CD14-positive monocyte (primary cell): ENCODE measurements at places on chromosomes 6 and 20. TPM values are rescaled to one million over a fixed set of nuclear protein-coding genes. Genes with fewer than 3 reads are reported as not detected.

The LBP gene
- not detected for polyA plus RNA-seq

The RNF182 gene
- not detected for polyA plus RNA-seq

- no peaks in the 10 kb centered on the region for H3K4me1 ChIP-seq
- H3K4me3 ChIP-seq = no peak overlapping the region
- DNase-seq = no peak
- H3K27me3 ChIP-seq = no peaks in the 10 kb centered on the region
- peaks cover 49% of the 10 kb centered on the region for H3K36me3 ChIP-seq
- H3K27ac ChIP-seq = no peak overlapping the region
Observed at GRCh38 chr6:41691426-41692079, 43.9 kb downstream of the TFEB start.

DNA sequence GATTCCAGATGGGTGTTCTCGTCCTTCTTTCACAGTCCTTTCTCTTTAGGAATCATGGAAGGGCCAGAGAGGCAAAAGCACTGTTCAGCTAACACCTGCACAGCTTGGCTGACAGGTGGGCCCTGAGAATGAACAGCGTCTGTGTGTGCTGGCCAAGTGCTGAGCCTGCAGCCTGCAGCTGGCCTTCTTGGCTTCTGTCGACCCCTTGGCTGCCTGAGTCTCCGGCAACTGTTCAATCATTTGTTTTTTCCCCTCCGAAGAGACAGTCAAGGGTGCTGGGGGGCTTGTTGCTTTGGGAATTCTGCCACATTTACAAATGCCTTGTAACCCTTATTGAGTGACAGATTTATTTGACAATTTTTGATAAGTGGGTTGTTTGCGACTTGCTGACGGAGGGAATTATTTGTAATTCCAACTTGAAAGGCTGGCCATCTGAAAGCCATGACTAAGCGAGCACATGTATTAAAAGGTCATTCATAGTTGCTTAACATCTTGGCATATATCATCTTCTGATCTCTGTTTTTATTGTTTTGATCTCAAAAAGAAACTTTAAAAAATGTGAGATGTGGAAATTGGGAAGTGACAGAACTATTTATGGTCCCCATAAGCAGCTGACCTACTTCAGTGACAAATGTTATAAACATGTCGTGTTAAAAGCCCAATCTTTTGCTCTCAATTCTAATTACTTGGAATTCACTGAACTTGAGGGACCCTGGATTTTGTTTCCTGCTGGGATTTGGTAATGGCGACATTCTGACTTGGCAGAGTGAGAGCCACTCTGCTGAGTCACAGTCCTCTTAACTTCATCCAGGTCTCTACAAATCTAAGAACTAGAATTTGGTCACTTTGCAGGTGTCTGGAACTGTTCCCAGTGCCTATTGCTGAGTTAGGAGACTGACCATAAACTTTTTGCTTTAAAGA is 41.9 kb upstream of the FERMT1 start:
- no peak for DNase-seq
- H3K4me3 ChIP-seq = no peak overlapping the region
- no peaks in the 10 kb centered on the region for H3K36me3 ChIP-seq
- no peaks in the 10 kb centered on the region for H3K27me3 ChIP-seq
- no peaks in the 10 kb centered on the region for H3K4me1 ChIP-seq

DNA sequence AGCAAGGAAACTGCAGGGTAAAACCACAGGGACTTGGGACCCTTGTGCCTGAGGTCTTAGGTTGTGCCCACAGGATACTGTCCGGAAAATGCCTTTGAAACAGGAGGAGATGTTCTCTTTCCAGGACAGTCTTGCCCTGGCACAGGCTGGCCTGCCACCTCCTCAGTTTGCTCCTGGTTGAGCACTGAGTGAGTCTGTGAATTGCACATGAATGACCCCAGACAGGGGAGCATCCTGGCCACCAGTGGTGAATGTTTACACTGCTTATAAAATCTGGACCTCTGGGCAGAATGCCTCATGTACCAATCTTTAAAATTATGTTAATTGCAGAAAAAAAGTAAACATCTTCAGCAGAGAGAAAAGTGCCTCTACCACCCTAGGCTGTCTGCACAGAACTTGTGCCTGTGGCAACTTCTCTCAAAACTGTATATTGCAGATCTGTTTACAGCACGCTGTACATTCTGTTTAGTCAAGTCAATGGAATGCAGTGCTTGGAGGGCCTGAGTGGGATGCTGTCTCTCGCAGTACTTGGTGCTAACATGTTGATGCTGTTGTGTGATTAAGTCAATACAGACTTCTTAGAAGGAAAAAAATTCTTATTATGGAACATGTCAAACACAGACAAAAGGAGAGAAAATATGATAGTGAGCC is 242.1 kb downstream of the SOD2 start:
- no peaks in the 10 kb centered on the region for H3K36me3 ChIP-seq
- no peaks in the 10 kb centered on the region for H3K4me1 ChIP-seq
- H3K4me3 ChIP-seq = no peak overlapping the region
- no peak for DNase-seq
- no peaks in the 10 kb centered on the region for H3K27me3 ChIP-seq
- no peak overlapping the region for H3K27ac ChIP-seq

DNA sequence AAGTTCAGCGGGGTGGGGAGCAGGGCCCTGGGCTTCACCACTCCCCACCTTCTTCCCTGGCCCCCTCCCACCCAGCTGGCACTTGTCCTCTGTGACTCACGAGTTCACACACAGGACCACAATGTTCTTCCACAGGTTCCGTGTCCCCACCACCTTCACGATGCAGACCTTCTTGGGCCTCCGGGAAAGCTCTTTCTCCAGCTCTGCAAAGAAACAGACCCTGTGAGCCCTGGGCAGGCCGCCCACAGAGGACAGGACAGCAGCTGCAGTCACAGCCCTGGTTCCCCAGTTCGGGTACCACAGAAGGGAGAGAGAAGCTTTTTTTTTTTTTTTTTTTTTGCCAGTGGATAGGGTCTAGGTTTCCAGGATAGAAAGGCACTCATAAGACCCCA is 30.9 kb downstream of the PSMG4 start:
- DNase-seq = no peak
- no peaks in the 10 kb centered on the region for H3K27me3 ChIP-seq
- no peaks in the 10 kb centered on the region for H3K36me3 ChIP-seq
- no peaks in the 10 kb centered on the region for H3K4me1 ChIP-seq
- H3K27ac ChIP-seq = no peak overlapping the region

The MAPK13 gene
- 2.4 TPM for polyA plus RNA-seq

The VWA7 gene
- polyA plus RNA-seq = not detected

The CD24 gene
- polyA plus RNA-seq = 0.05 and 0.06 TPM in 2 replicates

DNA sequence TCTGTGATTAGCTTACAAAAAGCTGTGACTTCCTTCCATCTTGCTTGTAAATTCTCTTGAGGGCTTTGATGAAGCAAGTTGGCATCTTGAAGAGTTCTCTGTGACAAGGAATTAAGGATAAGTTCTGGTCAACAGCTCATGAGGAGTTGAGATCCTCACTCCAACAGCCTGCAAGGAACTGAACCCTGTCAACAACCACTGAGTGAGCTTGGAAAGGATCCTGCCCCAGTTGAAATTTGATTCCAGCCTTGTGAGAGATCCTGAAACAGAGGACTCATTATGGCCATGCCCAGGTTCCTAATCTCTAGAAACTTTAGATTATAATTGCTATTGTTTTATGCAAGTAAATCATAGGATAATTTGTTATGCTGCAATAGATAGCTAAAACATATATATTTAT is 133.7 kb downstream of the PTCHD4 start:
- no peak for DNase-seq
- H3K27ac ChIP-seq = no peak overlapping the region
- no peaks in the 10 kb centered on the region for H3K27me3 ChIP-seq
- no peaks in the 10 kb centered on the region for H3K36me3 ChIP-seq
- no peaks in the 10 kb centered on the region for H3K4me1 ChIP-seq
- H3K4me3 ChIP-seq = no peak overlapping the region

DNA sequence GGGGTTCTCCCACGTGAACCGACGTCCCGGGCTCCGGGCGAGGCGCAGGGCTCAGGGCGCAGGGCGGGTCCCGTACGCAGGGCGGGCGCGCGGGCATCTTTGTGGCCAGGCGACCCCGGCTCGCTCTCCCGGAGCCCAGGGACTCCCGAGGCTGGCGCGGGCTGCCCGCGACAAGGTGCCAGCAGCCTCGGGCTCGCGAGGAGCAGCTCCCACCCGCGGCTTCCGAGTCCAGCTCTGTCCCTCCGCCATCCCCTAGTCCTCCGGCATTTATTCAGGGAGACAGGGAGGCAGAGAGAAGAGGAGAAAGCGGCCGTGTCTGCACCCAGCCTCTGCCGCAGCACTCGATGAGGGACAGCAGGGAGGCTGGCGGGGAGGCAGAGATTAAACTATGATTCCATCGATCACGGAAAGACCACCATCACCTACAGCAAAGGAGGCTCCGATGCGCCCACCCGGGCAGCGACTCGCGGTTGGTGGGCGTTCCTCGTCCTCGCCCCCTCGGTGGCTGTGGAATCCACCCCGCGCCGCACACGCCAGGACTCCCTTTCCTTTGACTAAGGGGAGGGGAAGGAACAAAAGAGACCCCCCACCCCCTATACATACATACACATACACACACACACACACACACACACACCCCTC is 1.1 kb downstream of the RGS17 start:
- H3K4me3 ChIP-seq = no peak overlapping the region
- H3K36me3 ChIP-seq = no peaks in the 10 kb centered on the region
- H3K27ac ChIP-seq = no peak overlapping the region

GRCh38 chr6:118872726-118873125 is 21.2 kb upstream of the ASF1A start:
- no peak overlapping the region for H3K4me3 ChIP-seq
- DNase-seq = no peak
- H3K27ac ChIP-seq = no peak overlapping the region
- no peaks in the 10 kb centered on the region for H3K4me1 ChIP-seq
- H3K27me3 ChIP-seq = no peaks in the 10 kb centered on the region
- H3K36me3 ChIP-seq = peaks cover 6% of the 10 kb centered on the region

DNA sequence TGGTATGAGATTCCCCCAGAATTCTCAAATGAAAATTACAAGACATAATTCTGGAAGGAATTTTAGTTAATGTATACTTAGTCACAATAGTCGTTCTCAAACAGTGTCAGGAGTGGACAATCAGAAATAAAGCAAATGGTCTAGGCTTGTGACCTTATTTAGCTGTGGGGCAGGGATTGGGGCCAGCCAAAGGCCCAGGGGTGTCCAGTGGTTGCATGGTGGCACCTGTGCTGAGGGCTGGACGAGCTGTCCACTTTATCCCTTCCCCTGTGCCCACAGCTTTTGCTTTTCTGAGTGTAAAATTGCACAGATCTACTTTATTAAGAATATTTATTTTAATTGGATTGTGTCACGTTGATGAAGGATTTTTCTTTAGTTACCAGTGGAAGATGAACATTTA is 195.0 kb downstream of the ARID1B start:
- no peaks in the 10 kb centered on the region for H3K27me3 ChIP-seq
- no peaks in the 10 kb centered on the region for H3K36me3 ChIP-seq
- no peak overlapping the region for H3K4me3 ChIP-seq

The PHF1 gene
- polyA plus RNA-seq = 3.5 TPM

The MUC22 gene
- polyA plus RNA-seq = not detected

- H3K4me1 ChIP-seq = no peaks in the 10 kb centered on the region
- H3K4me3 ChIP-seq = no peak overlapping the region
- no peaks in the 10 kb centered on the region for H3K27me3 ChIP-seq
- DNase-seq = no peak
Observed at GRCh38 chr6:132270726-132271402, 130.4 kb downstream of the MOXD1 start.

GRCh38 chr20:21767200-21767738 is 61.8 kb downstream of the PAX1 start:
- H3K4me3 ChIP-seq = no peak overlapping the region
- H3K36me3 ChIP-seq = no peaks in the 10 kb centered on the region
- DNase-seq = no peak

DNA sequence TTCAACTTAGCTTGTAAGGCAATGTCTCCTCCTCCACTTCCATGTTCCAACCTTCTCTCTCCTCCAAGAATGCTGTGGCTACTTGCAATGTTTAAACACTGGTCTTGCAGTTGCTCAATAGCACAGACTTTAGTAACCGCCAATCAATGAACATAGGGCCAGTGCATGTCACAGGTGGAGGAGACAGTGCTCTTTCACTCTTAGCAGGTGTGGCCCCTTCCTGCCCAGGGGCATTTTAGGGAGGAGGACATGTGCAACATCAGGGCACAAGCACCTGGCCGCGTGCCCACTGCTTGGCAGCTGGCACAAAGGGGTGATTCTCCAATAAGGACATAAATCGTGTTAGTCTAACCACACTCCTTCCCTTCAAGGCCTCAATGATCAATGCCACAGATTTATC is 41.3 kb downstream of the ADGRF1 start:
- H3K4me1 ChIP-seq = no peaks in the 10 kb centered on the region
- no peak overlapping the region for H3K27ac ChIP-seq
- DNase-seq = no peak
- no peak overlapping the region for H3K4me3 ChIP-seq
- H3K36me3 ChIP-seq = no peaks in the 10 kb centered on the region

DNA sequence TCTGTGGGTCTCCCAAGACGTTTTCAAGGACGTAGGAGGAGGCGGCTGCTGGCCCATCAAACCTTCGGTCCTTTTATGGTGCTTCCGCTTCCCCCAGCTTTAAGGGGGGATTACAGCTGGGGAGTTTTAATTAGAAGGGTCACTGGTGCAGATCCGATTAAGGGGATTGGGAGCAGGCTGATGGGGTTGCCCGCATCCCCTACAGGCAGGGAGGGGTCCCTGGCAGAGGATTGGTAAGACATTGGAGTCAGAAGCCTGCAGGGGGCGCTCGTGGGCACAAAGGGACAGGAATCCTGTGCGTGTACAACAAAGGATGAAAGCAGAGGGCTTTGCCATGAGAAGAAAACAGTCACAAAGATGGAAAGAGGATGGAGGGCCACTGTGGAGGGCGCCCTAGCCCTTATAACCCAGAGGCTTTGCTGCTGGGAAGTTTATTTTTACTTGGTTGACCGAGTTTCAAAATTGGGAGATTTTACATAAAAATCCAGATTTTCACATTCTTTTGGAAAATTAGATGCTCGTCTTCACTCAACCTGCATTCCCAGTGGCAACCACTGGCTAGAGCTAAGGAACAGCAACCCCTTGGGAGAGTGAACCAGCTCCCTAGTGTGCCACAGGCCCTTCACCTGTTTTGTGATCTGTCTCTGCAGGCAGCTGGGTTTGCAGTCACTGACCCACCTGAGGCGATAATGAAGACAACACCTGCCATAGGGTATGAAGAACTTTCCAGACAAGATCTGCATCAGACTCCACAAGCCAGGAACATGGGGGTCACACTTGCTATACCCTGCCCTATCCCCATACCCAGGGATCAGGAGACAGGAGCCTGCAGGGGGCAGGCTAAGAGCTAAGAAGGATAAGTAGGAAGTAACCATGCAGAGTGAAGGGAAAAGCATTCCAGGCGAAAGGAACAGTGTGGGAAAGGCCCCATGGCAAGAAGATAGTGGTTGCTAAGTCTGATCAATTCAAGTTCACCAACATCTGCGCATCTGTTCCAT is 97.7 kb downstream of the KCNB1 start:
- no peaks in the 10 kb centered on the region for H3K36me3 ChIP-seq
- no peaks in the 10 kb centered on the region for H3K4me1 ChIP-seq
- no peaks in the 10 kb centered on the region for H3K27me3 ChIP-seq
- no peak overlapping the region for H3K27ac ChIP-seq

GRCh38 chr6:50990750-50991446 is 172.2 kb downstream of the TFAP2B start:
- no peaks in the 10 kb centered on the region for H3K36me3 ChIP-seq
- H3K4me1 ChIP-seq = no peaks in the 10 kb centered on the region
- no peak for DNase-seq
- H3K27ac ChIP-seq = no peak overlapping the region
- no peak overlapping the region for H3K4me3 ChIP-seq

- H3K36me3 ChIP-seq = peaks cover 4% of the 10 kb centered on the region
- H3K27me3 ChIP-seq = no peaks in the 10 kb centered on the region
- H3K4me3 ChIP-seq = peak overlapping the region; percentile 75
- DNase-seq = peak; percentile 46
- H3K27ac ChIP-seq = peak overlapping the region; percentile 78
Observed at GRCh38 chr6:31615748-31616147, 714 bp downstream of the AIF1 start.
